ENCODE measurements at places on chromosomes 7 and 10. TPM values are rescaled to one million over a fixed set of nuclear protein-coding genes. Genes with fewer than 3 reads are reported as not detected.

LBX1 gene
- total RNA-seq: not detected

DNA sequence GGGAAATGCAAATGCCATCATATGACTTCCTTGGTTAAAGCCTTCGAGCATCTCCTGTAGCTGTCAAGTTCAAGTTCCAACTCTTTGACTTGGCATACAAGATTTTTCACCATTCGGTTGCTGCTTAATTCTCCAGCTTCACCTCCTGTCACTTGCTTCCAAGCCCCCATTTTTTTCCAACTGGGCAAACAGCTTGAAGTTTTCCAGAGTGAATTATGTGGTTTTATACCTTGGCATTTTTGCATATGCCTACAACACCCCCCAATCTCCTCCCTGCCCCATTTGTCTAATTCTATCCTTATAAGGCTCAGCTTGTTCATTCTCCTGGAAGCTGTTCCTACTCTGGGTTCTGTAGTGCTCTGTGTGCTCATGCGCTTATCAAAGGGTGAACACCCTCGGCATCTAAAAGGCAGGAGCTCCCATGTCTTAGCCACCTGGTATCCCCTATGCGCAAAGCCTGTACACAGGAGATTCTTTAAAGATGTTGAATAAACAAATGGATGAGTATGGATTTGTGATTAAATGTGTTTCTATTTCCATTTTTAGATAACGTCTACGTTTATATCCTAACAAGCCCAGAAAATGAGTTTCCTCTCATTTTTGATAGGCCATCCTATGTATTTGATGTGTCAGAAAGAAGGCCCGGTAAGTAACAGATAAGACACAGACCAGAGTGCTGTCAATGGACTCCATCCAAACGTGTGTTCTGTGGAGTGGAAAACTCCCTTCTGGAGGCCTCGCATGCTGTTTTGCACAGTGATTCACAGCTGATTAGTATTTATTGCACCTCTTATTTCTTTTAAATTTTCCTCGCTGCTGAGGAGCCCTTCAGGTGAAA lies 52.5 kb downstream of the CDHR3 start:
- H3K4me1 ChIP-seq: peaks cover 2% of the 10 kb centered on the region
- H3K27ac ChIP-seq: no peak overlapping the region
- no peak for DNase-seq
- no peaks in the 10 kb centered on the region for H3K27me3 ChIP-seq
- H3K4me3 ChIP-seq: no peak overlapping the region

PAX4 gene
- total RNA-seq: not detected

- H3K27me3 ChIP-seq: no peaks in the 10 kb centered on the region
- H3K4me1 ChIP-seq: no peaks in the 10 kb centered on the region
- no peak for DNase-seq
- H3K27ac ChIP-seq: no peak overlapping the region
These were observed 17.5 kb upstream of the PALS2 start for GRCh38 chr7:24555719-24556118.

DNA sequence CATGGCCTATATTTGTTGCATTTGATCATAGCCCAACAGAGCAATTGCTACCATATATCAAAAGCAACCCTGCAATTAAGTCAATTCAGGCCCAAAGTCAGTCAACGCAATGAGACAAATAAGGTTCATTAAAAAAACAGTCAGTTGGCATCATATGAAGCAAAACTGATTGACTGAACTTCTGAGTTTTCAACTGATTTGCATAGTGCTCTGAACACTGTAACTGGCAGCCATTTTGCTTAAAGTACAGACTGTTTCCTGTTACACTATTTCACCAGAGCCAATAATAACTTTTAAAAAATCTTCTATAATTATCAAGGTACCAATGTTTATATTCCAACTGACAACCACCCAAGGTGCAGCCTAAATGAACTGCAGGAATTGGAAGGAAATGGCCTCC lies 68.4 kb upstream of the RAPGEF5 start:
- H3K4me3 ChIP-seq: no peak overlapping the region
- no peaks in the 10 kb centered on the region for H3K36me3 ChIP-seq
- H3K27me3 ChIP-seq: no peaks in the 10 kb centered on the region
- H3K27ac ChIP-seq: no peak overlapping the region
- H3K4me1 ChIP-seq: no peaks in the 10 kb centered on the region

GRCh38 chr10:84715911-84716310 lies 387.5 kb downstream of the CCSER2 start:
- DNase-seq: no peak
- H3K4me1 ChIP-seq: no peaks in the 10 kb centered on the region
- H3K27ac ChIP-seq: no peak overlapping the region
- H3K4me3 ChIP-seq: no peak overlapping the region

ASZ1 gene
- total RNA-seq: not detected

SMKR1 gene
- 0.83 TPM for total RNA-seq

- H3K4me3 ChIP-seq: no peak overlapping the region
- no peaks in the 10 kb centered on the region for H3K27me3 ChIP-seq
- no peak for DNase-seq
- peaks cover 5% of the 10 kb centered on the region for H3K4me1 ChIP-seq
- H3K36me3 ChIP-seq: no peaks in the 10 kb centered on the region
- no peak overlapping the region for H3K27ac ChIP-seq
These were observed 82.5 kb upstream of the CREB5 start for GRCh38 chr7:28329661-28330363.

PNLIPRP2 gene
- 0.84 TPM for total RNA-seq
